ENCODE measurements at places on chromosomes 3 and 15.
A peak's percentile ranks its signal among the peaks of the same experiment; 100 is the strongest.

DNA sequence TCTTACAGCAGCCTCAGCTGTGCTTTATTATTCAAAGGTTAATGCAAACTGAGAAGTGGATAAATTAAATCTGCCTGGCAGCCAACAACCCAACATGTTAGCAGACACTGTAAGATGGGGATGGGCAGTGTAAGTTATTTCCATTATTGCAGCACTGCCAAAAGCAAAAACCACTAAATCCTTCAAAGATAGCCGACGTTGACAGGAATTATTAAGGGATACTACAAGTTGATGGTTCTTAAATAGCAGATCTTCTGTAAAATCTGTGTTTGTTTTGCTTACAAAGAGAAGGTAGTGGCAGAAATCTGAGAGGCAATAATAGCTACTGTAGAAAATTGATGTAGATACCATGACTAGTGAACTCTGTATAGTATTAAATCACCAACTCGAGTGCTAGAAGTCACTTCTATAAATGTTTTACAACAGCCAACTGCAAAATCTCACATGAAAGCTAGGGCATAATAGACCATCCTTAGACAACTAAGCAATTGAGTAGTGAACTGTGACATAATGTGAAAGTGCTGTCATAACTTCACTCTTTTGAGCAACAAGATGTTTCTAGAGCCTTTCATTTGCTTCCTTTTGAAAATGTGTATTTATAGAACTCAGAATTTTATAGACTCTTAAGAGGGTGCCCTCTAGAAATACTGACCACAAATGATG, 278.6 kb downstream of the UBE2E2 start:
- no peak for DNase-seq

GRCh38 chr3:71066356-71066755, 517.2 kb downstream of the FOXP1 start:
- no peak for DNase-seq

GRCh38 chr3:58336135-58336882, 3.6 kb downstream of the PXK start:
- no peak for DNase-seq

DNA sequence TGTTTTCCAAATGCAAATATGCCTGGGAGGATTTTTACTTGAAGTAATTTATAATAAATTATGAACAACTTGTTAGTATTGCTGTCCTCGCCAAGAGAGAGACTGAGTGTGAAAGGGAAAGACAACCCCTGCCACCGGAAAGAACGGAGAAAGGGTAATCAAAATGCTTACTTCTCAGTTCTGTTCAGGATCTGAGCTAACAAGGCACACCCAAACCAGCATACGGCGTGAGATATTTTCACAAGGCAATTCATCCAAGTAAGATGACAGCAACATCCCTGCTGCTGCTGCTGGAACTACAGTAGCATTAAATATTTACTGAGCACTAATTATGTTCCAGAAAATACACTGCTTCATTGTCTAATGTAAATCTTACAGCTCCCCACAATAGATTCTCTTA, 96.1 kb downstream of the KBTBD8 start:
- DNase-seq, result peak; percentile 51

- DNase-seq, result no peak
Observed at GRCh38 chr3:48614044-48614443, 4.6 kb upstream of the UQCRC1 start.

DNA sequence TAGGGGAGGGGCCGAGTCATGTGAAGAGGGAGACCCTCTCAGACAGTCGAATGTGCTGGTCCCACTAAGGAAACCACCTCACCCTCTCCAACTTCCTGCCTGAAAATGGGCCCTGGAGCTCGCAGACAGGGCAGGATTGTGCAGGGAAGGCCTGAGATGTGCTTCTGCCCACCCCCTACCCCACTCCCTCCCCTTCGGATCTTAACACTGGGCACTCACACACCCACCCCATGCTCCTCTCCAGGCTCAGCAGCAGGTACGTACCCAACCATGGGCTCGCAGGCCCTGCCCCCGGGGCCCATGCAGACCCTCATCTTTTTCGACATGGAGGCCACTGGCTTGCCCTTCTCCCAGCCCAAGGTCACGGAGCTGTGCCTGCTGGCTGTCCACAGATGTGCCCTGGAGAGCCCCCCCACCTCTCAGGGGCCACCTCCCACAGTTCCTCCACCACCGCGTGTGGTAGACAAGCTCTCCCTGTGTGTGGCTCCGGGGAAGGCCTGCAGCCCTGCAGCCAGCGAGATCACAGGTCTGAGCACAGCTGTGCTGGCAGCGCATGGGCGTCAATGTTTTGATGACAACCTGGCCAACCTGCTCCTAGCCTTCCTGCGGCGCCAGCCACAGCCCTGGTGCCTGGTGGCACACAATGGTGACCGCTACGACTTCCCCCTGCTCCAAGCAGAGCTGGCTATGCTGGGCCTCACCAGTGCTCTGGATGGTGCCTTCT, 20.0 kb downstream of the ATRIP start:
- peak; percentile 74 for DNase-seq

DNA sequence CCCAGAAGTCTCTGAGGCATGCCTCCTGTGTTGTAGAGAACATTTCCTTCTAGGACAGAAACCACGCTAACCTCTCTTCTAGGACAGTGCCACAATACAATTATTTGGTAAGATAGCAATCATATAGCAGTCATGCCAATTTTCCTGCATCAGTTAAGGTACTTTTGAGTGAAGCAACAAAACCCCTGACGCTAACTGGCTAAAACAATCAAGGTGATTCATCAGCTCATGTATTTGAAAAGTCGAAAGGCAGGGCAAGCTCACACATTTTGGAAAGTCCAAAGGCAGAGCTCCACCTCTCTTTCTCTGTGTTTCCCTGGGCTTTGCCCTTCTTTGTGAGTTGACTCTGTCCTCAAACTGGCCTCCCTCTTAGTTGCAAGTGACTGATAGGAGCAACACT, 10.1 kb downstream of the TERC start:
- DNase-seq, result no peak

DNA sequence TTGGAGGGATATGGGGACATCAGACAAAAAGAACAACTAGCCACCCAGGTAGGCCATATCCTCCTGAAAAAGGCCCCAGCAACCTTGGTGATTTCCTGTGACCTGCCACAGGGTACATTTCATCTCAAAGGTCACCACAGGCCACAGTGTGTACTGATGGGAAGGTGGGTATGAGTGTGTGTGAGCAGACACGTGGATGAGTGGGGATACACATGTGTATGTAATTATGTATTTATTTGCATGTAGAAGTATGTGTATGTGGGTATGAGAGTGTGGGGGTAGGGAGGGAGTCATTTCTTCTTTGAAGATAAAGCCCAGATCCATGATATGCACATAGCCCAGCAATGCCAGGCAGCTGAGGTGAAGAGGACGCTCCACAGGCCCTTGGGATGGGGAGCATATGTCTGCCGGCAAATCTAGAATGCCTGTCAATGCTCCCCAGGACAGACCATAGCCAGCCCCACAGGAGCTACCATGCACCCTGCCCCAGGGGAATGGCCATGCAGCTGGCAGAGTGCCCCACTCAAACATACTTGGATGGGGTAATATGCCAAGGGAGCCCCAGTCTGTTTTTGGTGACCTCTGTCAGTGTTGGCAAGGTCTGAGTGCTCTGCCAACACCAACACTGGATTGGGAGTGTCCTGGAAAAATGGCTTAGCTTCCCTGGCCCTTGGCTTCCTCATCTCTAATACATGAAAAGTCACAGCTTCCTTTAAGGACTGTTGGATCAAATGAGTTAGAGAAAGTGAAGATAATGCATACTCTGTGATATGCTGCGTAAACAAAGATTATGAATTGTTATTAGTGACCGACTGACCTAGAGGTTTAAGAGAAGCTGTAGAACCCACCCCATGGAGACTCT, 42.4 kb downstream of the RAB6B start:
- no peak for DNase-seq

- no peak for DNase-seq
Observed at GRCh38 chr3:105829229-105829628, 39.6 kb downstream of the CBLB start.

- no peak for DNase-seq
Observed at GRCh38 chr3:183123891-183124290, 24.6 kb upstream of the MCCC1 start.

GRCh38 chr3:14602006-14602803, 49.4 kb upstream of the CCDC174 start:
- no peak for DNase-seq

GRCh38 chr15:43762824-43763223, 13.9 kb downstream of the ELL3 start:
- no peak for DNase-seq

GRCh38 chr3:5160940-5161858, 26.3 kb upstream of the EDEM1 start:
- no peak for DNase-seq

- no peak for DNase-seq
Observed at GRCh38 chr3:196169836-196170240, 41.4 kb downstream of the ZDHHC19 start.

- no peak for DNase-seq
Observed at GRCh38 chr15:95210436-95210981, 979.1 kb downstream of the MCTP2 start.

DNA sequence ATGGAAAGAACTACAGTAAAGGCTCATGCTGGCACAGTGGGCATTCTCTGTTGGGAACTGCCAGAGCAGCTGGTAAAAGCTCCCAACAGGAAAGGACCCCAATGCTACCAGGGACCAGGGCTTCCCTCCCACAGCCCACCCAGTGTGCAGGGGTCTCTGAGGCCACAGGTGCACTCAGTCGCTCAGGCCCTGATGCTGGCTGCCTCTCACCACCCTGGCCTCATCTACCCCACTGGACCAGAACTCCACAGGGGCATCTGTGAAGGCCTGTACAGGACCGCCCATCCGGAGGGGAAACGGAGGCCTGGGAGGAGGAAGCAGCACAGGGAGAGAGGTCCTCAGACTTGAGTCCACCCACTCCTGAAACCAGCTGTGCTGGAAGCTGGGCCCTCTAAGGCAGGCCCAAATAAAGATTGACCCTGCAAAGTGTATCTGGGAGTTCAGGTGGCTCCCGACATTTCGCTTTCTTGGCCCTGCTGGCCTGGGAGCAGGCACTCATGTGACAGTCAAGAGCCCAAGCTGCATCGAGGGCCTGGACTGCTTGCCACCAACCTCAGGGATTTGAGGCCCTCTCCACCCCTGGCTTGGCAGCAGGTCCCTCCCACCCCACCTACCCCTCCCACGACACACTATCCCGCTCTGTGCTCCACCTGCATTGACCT, 12.7 kb downstream of the KLF15 start:
- DNase-seq, result peak; percentile 62

- DNase-seq, result peak; percentile 18
Observed at GRCh38 chr3:195796795-195797194, 14.9 kb downstream of the MUC4 start.

DNA sequence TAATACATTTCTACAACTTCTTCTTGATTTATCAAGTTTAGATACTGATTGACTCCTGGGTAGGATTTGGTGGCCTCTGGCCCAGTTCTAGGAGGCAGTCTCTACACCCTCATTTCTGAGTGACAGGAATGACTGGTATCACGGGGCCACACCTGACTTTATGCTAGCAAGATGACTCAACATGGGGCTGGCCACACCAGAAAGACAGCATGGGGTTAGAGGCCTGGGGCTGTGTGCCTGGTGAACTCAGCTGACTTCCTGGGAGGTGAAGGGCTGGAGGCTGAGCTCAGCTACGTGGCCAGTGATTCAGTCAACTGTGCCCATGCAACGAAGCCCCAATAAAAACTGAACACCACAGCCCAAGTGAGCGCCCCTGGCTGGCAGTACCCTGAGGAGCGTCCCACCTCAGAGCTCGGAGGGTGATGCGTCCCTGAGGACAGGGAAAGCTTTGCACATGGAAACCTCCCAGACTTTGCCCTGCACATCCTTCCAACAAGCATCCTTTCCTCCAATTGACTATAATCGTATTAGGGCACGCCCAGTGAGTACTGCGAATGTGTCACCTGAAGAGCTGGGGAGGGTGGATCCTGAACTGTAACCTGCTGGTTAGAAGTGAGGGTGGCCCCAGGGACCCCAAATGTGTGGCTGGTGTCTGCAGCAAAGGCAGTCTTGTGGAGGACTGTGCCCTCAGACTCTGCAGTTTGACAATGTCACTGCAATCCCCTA, 57.2 kb downstream of the NIPA2 start:
- DNase-seq, result no peak

- no peak for DNase-seq
Observed at GRCh38 chr3:29668233-29668632, 387.4 kb downstream of the RBMS3 start.

GRCh38 chr3:123498761-123499160, 49.9 kb upstream of the ADCY5 start:
- no peak for DNase-seq

DNA sequence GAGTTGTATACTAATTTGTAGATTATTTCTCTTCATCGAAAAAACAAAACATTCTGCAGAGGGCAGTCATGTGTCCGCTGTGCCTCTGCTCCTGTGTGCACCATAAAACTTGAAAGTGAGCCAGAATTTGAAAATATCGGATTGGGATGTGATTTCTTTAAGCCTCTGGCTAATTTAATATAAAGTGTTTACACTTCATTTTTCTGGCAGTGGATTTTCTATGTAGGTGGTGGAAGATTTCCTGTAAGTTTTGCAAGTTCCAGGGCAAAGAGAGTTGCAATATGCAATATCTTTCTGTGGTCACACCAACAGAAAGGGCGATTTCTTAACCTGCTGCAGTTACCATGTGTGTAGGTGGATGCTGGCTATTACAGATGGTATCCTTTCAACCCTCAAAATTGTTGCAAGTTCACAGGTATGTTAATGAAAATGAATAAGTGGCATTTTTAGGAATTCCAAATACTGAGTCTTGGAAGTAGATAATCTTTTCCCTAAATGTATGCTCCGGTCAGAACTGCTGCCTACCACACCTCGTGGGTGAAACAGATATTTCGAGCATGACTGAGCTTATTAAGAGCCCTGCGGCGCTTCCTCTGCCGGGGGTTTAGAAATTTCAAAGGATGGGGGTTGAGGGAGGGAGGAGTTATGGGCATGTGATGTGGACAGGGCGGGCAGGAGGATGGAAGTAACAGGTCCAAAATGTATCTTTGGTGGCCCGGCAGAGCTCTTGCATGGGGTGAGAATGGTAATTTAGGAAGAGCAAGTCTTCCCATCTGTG, 134.0 kb downstream of the PGPEP1L start:
- no peak for DNase-seq

- DNase-seq, result no peak
Observed at GRCh38 chr3:177300842-177301241, 103.6 kb upstream of the TBL1XR1 start.
